ENCODE measurements at places on chromosomes 5 and 9. TPM values are rescaled to one million over a fixed set of nuclear protein-coding genes. Genes with fewer than 3 reads are reported as not detected.

Gene SLC2A8
- total RNA-seq: 12.6 TPM

GRCh38 chr5:127112347-127112864, 39.1 kb upstream of the C5orf63 start:
- DNase-seq: peak; percentile 68

- DNase-seq: no peak
Observed at GRCh38 chr9:136393531-136393930, 6.4 kb downstream of the SNAPC4 start.

DNA sequence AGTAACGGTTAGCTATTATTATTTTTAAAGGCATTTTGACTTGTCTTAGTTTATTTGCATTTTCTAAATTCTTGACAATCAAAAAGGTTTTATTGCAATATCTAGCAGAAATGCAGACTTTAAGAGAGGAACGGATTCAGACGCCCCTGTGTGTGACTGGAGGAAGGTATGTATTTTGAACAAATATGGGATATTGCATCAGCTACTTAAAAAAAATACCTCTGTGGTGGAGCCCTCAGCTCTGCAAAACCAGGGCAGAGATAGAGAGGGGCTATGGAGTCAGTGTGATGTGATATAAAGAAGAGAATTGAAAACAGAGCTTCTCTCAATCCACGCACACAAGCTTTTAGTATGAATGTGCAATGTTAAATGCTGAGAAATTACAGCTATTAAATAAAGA, 142.4 kb downstream of the ICE1 start:
- no peak for DNase-seq

GRCh38 chr9:75996726-75997125, 106.3 kb downstream of the PCSK5 start:
- DNase-seq: no peak

DNA sequence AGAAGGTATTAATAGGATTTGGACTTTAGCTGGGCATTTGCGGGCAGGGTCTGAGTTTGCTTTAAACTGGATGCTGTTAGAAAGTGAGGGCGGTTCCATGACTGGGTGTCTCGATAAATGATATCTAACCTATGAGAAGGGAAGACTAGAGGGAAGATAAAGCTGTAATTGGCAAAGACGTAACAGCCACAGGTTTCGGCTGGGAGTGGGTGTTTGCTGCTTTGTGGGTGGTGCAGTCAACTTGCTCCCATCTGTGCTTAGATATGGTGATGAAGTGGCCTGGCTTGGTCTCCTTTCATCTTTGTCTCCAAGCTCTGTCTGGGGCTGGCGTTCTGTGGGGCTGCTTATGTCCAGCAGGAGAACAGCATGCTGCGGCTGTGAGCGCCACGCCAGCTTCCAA, 23.3 kb downstream of the OR2V1 start:
- no peak for DNase-seq

Data from HFFc6 (cell line).